Ovary (tissue), 10 donors: ENCODE measurements at places on chromosomes 7 and 10. TPM values are rescaled to one million over a fixed set of nuclear protein-coding genes. Genes with fewer than 3 reads are reported as not detected.

GRCh38 chr7:51308265-51308664 lies 8.3 kb downstream of the COBL start:
- no peaks in the 10 kb centered on the region for H3K4me1 ChIP-seq
- H3K4me3 ChIP-seq: no peak overlapping the region
- no peak overlapping the region for H3K27ac ChIP-seq

The HOXA13 gene
- total RNA-seq: not detected

The HTRA1 gene
- 194 TPM for total RNA-seq

- H3K27me3 ChIP-seq: no peaks in the 10 kb centered on the region
- no peak for DNase-seq
- no peaks in the 10 kb centered on the region for H3K4me1 ChIP-seq
- no peaks in the 10 kb centered on the region for H3K36me3 ChIP-seq
These were observed 106.1 kb downstream of the MAD1L1 start for GRCh38 chr7:2126621-2127020.

GRCh38 chr7:4815609-4816418 lies 40.4 kb downstream of the AP5Z1 start:
- no peak overlapping the region for H3K27ac ChIP-seq
- DNase-seq: no peak
- no peaks in the 10 kb centered on the region for H3K36me3 ChIP-seq
- peaks cover 4% of the 10 kb centered on the region for H3K4me1 ChIP-seq

The MLXIPL gene
- total RNA-seq: 12.5 TPM

GRCh38 chr10:97023401-97024167 lies 162.2 kb downstream of the SLIT1 start:
- H3K4me1 ChIP-seq: peaks cover 21% of the 10 kb centered on the region
- no peaks in the 10 kb centered on the region for H3K27me3 ChIP-seq
- no peak for DNase-seq
- H3K27ac ChIP-seq: peak overlapping the region; percentile 34
- H3K36me3 ChIP-seq: no peaks in the 10 kb centered on the region
